ENCODE measurements at places on chromosomes 6 and 20.

GRCh38 chr6:13194852-13195251, 133.5 kb downstream of the TBC1D7 start:
- no peak for DNase-seq

- no peak for DNase-seq
Observed at GRCh38 chr20:9510911-9511310, 3.5 kb upstream of the LAMP5 start.

GRCh38 chr6:55528624-55529023, 50.4 kb downstream of the HMGCLL1 start:
- DNase-seq = no peak

GRCh38 chr6:158849899-158850806, 31.0 kb upstream of the EZR start:
- no peak for DNase-seq

DNA sequence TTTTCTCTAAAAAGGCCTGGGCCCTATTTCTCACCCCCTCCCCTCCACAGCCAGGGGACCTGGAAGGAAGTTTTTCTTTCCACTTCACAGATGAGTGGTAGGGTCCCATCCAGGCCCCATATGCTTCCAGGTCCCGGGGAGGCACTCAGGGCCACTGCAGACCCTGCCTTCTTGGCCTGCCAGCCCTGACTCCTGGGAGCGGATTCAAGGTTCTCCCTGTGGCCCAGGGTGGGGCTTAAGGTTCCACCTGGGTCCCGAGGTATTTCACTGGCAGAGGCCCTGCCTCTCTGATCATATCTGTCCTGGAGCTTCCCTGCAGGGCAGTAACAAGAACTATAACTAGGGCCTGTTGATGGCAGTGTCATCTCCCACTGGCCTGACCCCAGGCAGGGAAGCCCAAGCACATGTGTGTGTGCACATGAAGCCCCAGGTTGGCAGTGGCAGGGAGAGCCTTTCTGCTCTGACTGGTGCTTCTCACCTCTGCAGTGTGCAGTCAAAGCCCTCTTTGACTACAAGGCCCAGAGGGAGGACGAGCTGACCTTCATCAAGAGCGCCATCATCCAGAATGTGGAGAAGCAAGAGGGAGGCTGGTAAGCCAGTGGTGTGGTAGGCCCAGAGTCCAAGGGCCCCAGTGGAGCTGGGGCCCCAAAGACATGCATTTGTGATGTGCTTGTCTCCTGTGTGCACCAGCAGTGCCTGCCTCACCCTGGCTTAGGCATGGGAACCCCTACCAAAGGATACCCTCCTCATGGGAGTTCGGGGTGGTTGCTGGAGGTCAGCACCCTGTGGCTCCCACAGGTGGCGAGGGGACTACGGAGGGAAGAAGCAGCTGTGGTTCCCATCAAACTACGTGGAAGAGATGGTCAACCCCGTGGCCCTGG, 31.2 kb downstream of the PLCG1 start:
- no peak for DNase-seq

DNA sequence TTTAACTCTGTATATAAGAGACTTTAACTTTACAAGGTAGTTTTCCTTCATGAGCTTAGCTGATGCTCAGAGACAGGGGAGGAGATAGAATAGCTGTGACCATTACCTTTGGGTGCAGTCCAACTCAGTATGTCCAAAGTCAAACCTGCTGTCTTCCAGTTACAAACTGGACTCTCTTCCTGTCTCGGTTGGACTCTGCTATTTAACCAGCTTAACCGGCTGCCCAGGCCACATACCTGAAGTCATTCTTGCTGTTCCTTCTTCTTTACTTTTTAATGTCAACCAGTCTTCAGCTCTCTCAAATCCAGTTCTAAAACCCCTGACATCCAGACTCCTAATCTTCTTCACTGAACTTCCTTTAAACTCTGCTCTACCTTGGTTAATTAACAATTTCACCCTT, 138.3 kb upstream of the TSHZ2 start:
- DNase-seq = no peak

GRCh38 chr6:40135491-40136072, 201.3 kb upstream of the MOCS1 start:
- DNase-seq = no peak

DNA sequence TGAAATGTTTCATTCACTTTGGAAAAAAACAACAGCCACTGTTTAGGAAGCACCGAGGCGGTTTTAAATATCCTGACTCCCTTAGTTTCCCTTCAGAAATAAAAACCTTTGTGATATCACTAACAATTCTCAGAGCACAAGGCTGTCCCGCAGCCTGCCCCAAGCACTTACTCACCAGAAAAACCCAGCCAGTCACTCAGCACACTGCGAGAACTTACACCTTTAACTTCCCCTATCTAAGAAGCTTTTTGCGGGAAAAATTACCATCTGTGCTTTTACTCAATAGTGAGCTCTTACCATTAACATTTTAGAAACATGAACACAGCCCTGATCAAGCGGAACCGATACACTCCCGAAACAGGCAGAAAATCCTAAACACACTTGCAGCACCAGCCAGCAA, 9.3 kb downstream of the ZBTB46 start:
- DNase-seq = no peak

DNA sequence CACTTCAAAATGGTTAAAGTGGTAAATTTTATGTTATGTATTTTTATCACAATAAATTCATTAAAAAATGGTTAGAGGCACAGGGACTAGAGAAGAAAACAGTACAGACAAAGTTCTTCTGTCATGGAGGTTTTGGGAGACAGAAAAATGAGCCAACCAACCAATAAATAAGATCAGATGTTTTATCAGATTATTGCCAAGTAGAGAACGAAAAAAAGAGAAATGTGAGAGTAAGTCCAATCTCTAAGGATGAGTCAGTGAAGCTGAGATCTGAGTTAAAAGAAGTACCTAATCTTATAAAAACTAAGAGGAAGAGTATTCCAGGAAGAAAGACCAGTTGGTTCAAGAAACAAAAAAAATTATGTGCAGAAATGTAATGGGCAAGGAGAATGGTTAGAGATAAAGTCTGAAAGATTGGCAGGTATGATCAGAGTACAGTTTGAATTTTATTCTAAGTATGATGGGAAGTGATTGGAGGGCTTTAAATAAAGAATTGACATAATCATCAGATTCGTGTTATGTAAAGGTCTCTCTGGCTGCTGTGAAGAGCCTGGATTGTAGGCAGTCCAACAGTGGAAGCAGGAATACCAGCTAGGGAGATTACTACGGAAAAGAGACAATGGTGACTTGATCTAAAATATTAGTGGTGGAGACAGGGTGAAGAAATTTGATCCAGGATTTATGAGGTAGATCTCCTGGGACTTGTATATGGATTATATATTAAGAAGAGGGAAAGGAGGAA, 79.6 kb downstream of the RCAN2 start:
- no peak for DNase-seq

Data from activated T-cell treated with anti-CD3 and anti-CD28 coated beads for 4 hours (primary cell).